CD4-positive, alpha-beta T cell treated with Interleukin-6 for 4 hours (primary cell): ENCODE measurements at places on chromosomes 13 and 19.

DNA sequence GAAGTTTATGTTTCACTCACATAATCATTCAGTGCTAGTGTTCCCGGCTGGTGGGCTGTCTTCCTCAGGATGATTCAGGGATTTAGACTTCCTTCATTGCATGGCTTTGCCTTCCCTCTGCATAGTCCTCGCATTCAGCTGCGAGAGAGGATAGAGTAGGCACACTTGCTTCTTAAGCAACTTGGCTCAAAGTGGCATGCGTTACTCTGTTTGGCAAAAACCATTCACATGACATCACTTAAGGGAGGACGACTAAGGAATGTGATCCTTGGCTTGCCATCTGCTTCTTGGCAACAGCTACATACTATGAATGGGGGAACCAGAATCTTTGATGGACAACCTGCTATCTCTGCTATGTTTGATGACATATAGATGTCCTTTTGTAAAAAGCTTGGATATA, 359.3 kb downstream of the TDRD3 start:
- no peak for DNase-seq

DNA sequence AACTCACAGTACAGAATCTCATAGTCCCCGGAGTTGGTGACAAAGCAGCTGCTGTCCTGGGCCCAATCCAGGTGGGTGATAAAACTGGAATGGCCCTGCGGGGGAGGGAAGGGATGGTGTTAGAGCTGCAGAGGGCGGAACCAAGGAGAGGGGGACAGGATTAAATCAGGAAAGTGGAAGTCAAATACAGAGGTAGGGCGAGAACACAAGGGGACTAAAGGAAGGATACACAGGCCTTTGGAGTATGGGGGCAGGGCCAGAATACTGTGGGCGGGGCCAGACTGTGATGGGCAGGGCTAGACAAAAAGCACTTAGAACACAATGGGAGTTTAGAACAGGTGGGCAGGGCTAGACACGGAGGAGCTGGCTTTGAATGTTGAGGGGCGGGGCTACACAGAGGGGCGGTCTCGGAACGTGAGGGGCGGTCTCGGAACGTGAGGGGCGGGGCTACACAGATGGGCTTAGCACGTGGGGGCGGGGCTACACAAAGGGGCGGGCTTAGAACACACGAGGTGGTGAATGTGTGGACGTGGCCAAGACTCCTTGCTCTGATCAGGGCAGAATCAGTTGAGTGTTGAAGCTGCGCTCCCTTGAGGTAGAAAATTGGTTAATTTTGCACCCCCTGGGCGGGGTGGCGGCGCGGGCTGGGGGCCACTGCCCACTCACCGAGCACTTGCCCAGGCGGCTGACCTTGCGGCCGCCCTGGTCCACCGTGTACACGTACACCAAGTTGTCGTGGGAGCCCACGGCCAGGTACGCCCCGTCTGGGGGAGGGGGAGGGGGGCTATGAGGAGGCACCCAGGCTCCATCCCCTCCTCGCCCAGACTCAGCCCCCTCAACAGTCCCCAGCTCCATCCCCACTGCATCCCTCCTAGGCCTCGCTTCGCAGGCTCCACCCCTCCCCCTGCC, 14.0 kb upstream of the GPR4 start:
- DNase-seq: peak; percentile 60

DNA sequence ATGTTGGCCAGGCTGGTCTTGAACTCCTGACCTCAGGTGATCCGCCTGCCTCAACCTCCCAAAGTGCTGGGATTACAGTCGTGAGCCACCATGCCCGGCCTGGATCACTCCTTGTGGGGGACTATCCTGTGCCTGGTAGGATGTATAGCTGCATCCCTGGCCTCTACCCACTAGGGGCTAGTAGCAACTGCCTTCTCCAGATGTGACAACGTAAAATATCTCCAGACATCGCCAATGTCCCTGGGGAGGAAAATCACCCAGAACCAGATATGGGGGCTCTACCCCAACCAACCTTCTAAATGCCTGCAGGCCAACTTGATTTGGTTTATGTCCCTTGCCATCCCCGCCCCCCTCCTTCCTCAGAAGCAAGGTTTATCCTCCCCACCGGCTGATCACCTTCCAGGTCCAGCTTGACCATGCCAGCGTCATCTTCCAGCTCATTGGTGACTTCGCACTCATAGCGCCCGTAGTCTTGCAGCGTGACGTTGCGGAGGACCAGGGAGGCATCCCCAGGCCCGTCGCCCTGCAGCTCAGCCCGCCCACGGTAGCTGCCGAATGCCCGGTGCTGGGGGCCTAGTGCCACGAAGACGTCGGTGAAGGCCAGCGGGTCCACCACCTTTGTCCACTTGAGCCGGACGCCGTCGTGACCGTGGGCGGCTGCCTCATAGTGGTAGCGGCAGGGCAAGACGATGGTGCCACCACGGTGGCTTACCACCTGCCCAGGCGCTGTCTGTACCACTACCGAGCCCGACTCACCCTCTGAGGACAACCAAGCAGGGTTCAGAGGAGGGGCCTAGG, 12.5 kb downstream of the TM6SF2 start:
- DNase-seq: no peak

GRCh38 chr13:21040120-21040826, 21.1 kb downstream of the LATS2 start:
- DNase-seq: no peak

GRCh38 chr19:49589502-49589905, 1.5 kb upstream of the PRR12 start:
- DNase-seq: no peak

DNA sequence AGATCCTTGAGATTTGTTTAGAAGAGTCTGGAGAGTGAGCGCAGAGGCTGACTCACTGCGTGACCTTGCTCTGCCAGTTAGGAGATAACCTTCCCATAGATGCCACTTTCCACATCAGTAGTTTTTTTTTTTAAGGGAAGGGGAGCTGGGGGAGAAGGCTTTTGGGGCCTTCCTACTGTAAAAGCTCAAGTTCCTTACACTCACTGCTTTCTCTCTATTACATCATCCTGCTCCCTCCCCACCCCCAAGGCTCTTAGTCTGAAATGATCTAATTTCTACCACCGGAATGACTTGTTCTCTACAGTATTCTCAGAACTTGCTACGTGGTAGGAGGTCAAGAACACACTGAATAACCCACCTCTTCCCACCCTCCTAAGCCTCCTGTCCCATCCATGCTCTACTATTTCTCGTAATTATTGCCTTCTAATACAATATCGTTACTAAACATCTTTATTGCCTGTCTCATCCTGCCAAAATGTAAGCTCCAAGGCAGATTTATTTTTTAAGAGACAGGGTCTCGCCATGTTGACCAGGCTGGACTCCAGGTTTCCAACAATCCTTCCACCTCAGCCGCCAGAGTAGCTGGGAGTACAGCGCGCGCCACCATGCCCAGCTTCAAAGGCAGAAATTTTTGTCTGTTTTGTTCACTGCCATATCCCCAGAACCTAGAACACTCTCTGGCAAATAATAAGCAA, 1.2 kb downstream of the LONP1 start:
- DNase-seq: no peak

DNA sequence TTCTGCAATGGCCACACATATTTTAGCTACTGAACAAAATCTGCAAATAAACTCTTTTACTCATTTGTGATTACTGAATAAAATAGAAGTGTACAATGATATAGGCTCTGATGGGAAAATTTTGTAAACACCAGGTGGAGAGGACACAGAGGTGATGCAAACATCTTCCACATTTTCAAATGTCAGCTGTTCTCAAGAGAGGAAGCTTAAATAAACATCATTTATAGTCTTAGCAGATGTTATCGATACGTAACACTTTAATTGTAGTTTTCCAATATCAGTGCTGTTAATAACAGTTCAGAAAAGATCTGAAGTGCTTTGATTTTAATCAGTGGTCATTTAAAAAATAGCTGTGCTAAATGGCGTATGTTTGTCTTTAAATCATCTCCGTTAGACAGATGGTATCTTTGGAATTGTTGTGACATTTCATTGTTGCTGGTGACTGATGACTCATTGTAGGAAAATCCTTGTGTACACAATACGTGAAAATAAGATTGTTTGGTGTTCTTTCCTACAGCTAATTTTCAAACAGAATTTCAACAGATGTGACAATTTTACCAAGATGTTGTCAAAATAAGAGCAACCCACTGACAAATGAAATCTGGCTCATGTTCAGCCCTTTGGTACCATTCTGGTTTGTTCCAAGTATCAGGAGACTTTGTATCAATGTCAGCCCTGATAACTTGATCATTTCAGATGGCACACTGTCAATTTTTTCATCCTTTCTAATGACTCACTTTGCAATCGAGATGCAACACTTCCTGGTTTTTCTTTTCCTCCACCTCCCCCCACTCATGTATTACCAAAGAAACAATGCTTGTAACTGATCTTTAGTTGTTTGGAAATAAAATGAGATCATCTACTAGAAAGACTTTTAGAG, 516.0 kb downstream of the DCT start:
- DNase-seq: no peak

DNA sequence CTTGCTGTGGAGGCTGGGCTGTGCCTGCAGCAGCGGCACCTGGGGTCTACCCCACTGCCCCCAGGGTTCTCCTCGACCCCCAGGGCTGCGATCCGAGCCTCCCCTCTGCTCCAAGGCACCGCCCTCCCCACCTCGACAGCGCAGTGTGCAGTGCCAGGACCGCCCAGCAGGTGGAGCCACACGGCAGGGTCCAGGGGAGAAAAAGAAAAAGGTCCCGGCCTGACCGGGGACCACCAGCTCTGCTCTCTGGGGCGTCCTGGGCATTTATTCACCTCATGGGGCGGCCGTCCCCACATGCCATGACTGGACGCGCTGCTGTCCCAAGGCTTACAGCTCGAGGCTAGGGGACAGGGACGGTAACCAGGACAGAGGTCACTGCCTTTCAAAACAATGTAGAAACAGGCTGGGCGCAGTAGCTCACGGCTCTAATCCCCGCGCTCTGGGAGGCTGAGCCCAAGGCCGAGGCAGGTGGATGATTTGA, 10.6 kb downstream of the REXO1 start:
- DNase-seq: peak; percentile 55

DNA sequence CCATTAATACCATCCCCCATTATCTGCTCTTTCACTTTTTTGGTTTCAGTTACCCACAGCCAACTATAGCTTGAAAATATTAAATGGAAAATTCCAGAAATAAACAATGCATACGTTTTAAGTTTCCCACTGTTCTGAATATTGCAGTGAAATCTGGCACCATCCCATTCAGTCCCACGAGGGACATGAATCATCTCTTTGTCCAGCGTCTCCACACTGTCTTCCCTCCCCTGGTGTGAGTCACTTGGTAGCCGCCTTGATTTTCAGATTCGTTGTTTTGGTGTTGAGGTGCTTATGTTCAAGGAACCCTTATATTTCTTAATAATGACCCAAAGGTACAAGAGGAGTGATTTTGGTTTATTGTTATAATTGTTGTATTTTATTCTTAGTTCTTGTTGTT, 246.1 kb downstream of the DCT start:
- DNase-seq: no peak

DNA sequence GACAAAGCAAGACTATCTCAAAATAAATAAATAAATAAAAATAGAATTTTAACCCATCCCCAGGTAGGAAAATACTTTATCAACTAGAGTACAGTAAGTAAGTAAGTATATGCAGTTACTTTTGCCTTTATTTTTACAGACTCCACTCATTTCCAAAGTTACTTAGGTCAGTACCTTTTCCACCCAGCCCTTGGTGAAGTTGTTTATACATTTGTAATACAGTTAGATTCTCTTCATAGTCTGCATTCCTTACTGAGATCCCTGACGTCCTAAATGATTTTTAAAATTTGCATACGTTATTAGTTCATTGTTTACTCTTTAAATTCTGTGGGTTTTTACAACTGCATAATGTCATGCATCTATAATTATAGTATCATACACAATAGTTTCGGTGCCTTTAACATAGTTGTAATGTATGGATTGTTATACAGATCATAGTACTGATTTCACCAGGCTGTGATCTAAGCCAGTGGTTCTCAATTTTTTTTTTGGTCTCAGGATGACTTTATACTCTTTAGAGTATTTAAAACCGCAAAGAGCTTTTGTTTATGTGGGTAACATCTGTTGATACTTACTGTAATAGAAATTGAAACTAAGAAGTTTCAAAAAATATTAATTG, 10.4 kb downstream of the SETDB2 start:
- no peak for DNase-seq

DNA sequence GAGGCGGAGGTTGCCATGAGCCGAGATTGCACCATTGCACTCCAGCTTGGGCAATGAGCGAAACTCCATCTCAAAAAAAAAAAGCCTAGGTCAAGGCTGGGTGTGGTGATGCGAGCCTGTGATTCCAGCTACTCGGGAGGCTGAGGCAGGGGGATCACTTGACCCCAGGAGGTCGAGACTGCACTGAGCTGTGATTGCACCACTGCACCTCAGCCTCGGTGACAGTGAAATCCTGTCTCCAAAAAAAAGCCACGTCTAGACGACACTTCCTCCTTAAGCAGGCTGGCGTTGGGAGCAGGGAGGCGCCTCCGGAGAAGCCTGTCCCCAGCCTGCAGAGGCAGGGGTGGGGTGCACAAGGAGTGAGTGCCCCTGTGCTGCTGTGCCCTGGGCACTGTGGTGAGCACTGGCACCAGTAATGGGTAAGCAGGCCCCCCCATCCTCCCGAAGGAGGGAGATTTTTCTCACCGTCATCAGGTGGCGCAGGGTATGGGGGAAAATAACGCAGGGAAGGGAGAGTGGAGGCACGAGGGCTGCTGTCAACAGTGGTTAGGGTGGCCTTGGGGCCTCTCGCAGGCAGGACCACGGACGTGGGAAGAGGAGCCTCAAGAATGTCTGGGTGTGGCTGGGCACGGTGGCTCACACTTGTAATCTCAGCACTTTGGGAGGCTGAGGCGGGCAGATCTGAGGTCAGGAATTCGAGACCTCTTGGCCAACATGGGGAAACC, 706 bp downstream of the P2RY11 start:
- DNase-seq: peak; percentile 27

DNA sequence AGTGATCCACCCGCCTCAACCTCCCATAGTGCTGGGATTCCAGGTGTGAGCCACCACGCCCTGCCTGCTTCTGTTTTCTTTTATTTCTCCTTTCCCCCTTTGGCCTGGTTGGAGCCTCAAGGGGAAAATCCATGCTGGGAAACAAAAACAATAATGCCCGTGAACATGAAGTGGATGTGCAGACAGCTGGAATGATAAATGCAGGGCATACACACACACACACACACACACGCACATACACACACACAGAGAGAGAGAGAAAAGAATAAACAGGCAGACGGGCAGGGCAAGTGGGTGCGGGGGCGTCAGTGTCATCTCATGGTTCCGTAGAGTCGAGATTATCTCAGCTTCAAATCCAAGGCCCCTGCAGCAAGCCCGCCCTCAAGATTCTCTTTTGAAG, 4.4 kb upstream of the PLEKHF1 start:
- peak; percentile 63 for DNase-seq

GRCh38 chr13:75050419-75051046, 431.4 kb downstream of the TBC1D4 start:
- no peak for DNase-seq

GRCh38 chr13:21777813-21778212, 106.9 kb downstream of the FGF9 start:
- no peak for DNase-seq

- peak; percentile 66 for DNase-seq
Observed at GRCh38 chr19:4456843-4457653, 546 bp downstream of the UBXN6 start.

DNA sequence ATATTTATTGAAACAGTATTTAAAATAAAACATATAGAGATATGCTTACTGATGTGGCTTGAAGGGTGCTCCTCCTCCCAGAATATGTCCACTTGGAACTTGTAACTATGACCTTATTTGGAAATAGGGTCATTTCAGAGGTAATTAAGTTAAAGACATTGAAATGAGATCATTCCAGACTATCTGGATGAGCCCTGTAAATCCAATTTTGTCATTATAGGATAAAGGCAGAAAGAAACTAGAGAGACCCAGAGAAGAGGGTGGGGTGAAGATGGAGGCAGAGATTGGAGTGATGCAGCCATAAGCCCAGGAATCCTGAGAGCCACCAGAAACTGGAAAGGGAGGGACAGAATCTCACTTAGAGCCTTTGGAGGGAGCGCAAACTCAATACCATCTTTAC, 243.2 kb downstream of the OXGR1 start:
- no peak for DNase-seq
